ENCODE measurements at places on chromosomes 6 and 20.

DNA sequence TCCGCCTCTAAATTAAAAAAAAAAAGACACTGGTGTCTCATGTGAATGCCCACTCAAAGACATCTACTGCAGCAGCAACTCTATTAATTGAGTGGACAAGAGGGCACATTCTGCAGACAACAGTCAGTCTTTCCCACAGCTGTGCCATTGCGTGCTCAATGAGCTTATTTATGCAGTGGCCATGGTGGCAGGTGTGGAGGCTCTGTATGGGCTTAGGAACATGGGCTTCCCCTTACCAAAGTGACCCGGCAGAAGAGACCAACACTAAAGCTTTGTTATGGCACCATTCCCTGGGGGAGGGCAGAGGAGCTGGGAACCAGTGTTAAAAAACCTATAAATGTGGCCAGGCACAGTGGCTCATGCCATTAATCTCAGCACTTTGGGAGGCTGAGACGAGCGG, 4.2 kb upstream of the VAPB start:
- DNase-seq: no peak

GRCh38 chr20:53513168-53513488, 80.5 kb downstream of the ZNF217 start:
- no peak for DNase-seq

DNA sequence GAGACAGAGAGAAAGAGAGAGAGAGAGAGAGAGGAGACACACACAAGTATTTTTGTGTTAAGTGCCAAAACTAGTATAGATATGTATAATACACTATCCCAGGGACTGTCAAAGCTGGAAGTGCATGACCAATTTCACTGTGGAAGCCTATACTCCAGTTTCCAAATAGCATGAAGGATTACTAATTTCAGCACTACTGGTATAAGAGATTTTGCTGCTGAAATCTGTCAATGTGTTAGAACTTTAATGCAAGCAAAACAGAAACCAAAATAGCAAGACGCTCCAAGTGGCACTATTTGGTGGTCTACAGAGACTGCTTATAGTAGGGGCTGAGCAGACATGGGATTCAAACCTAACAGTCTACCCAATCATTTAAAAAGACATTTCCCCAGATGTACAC, 284.8 kb downstream of the BTBD9 start:
- DNase-seq: no peak

- DNase-seq: no peak
Measured at GRCh38 chr6:28615955-28616747, 90.5 kb downstream of the GPX5 start.

DNA sequence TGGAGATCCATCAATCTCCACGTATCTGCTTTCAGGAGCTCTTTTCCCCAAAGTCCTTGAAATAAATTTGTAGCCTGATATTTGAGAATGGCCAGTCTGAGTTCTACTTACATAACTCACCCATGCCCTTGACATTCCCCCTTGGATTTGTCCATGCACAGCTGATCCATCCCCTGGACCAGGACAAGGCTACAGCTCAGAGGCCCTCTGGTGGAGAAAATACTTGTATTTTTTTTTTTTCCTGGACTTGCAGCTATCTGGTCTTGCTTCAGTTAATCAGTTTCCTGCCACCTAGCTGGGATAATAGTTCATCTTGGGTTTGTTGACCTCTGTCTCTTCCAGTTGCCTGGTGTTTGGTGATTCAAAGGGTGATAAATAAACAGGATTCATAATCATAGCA, 467.6 kb downstream of the DHX35 start:
- no peak for DNase-seq

DNA sequence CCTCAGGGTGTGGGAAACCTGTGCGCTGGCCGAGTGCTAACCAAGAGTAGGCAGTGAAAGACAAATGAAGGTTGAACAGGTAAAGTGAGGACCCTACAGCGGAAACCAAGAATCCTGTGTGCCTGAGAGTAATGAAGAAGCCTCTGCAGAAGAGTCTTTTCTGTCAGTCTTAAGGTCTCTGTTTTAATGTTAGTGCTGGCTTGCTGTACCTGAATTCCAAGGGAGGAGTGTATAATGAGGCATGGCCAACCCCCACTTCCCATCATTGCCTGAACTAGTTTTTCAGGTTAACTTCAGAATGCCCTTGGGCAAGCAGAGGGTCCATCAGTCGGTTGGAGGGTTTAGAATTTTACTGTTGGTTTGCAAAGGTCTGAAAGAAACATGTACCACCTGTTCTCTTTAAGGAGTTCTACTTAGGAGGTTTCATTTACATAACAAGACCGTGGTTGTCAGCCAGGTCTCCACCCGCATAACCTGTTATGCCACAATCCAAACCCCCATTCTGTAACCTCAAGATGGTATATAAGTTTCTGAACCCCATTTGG, 589 bp upstream of the PDCD2 start:
- DNase-seq: no peak

DNA sequence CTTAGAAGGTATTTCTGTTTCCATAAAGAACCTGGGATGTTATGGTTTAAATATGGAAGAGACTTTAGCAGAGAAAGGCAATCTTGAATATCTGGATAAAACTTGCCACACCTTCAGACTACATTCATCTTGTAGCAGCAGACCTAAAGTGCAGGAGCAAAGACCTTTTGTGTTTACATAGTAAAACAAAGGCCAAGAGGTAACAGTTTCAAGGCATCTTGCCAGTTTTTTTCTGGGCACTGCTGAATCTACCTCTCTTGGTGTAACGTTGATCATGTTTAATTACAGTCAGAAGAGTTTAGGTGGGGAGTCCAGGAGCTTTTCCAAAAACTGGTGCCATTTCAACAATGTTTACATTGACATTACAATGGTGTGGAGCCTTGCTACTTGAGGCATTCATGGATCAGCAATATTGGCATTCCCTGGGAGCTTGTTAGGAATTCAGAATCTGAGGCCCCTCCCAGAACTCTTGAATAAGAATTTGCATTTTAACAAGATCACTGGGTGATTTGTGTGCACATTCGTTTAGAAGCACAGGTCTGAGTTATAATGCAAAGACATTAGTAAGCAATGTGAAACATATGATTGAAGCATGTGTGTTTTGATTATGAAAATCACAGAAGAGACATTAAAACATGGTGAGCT, 94.5 kb downstream of the F13A1 start:
- no peak for DNase-seq

DNA sequence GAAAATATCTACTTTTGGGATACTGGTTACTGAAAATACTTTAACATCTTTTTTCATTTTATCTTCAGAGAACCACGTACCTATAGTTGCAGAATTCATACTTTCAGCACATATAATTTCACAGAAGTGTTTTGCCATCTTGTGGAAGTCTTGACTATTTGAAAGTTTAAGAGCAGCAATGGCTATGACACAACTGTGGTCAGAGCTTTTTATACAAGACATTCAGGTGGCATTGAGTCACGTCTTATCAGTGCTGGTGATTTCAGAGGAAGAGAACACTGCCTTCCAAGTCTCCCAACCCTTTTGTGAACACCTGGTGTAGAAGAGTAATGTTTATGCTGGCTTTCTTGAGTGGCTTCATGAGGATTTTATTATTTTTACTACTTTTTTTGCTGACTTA, 171.6 kb downstream of the ARID1B start:
- no peak for DNase-seq

- no peak for DNase-seq
Measured at GRCh38 chr6:125818772-125819260, 28.1 kb downstream of the NCOA7 start.

DNA sequence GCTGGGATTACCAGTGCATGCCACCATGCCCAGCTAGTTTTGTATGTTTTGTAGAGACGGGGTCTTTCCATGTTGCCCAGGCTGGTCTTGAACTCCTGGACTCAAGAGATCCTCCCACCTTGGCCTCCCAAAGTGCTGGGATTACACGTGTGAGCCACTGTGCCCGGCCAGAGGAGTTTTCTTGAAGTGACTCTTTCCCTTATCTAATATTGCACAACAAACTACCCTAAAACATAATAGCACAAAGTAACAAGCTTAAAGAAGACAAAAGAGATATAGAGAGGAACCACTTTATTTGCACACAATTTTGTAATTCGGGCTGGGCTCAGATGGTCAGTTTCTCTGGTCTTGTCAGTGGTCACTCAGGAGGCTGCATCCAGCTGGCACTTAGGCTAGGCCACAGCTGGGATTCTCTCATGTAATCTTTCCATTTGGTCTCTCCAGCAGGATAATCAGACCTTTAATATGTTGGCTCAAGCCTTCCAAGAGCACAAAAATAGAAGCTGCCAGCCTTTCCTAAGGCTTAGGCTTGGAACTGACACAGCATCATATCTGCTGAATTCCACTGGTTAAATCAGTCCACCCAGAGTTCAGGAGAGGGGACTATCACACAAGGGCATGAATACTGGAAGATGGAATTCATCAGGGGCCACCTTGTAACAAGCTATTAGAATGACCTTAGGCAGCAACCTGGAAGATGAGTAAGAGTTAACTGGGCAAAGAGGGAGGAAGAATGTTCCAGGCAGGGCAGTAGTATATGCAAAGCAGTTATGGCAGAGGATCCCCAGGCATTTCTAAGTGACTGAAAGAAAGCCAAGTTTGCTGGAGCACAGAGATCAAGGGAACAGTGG, 56.7 kb upstream of the PNRC1 start:
- DNase-seq: no peak

DNA sequence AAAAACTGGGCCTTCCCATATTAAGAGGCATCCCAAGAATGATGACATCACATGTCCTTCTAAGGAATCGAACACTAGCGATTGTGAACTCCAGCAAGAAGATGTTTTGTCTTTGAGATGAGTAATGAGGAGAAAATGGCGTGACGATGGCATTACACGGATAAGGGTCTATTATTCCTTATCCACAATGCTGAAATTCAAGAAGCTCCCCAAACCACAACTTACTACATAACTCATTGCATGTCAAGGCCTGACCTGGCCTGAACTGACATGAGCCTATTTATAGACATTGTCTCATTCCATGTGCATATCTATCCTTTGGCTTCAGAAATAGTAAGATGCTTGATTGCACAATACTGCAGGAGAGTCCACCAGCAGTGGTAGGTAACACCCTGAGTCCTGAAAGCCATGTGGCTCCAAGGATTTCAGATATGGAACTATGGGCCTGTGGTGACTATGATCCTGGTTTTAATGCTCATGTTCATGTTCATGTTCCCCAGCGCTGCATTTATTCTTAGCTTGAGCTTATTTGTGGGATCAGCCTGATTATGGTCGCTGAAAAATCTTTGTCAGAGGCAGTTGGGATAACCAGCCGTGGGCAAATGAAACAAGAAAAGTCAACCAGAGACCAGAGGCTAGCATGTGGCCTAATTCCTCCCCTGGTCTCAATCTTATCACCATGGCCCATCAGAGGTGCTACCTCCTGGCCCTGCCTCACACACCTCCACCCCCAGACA, 183.2 kb upstream of the JARID2 start:
- no peak for DNase-seq

DNA sequence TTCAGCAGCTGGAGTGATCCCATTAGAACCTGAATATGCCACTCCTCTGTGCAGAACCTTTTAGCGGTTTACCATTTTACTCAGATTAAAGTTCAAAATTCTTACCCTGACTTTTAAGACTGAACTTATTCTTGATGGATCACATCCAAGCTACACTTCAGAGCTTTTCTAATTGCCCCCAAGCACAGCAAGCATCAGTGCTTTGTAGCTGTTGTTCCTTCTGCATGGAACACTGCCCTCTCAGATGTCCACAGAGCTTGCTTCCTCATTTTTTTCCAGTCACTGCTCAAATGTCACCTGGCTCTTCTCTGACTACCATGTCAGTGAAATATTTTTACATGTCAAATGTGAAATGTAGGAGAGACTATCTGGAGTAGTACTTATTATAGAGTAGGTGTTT, 1.6 kb upstream of the SLC35B3 start:
- DNase-seq: no peak

GRCh38 chr6:118618676-118619377, 32.6 kb downstream of the CEP85L start:
- DNase-seq: peak; percentile 49

DNA sequence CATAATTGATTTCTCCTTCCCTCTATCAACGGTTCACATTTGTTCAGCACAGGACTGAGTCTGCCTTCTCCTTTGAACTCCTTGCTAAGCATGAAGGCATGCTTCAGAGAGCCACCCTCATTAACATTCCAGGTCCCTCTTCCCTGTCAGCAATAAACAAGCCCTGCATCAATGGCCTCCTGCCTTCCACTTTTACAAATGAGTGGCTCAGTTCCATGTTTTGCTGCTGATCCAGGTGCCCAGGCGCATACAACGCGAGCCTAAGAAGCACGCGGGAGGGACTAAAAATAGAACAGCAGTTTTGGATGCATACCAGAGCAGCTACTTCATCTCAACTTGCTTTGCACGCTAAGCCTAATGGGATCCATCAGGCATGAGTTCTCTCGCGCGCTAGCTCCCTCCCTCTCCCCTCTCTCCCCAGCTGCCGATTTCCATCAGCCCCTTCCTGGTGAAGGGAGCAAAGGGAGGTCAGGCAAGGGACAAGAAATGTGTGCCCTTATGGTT, 53.4 kb downstream of the TRAF3IP2 start:
- DNase-seq: no peak

GRCh38 chr20:17967521-17968365, 851 bp downstream of the SNX5 start:
- no peak for DNase-seq

- no peak for DNase-seq
Measured at GRCh38 chr20:57682184-57683101, 27.4 kb downstream of the PMEPA1 start.

DNA sequence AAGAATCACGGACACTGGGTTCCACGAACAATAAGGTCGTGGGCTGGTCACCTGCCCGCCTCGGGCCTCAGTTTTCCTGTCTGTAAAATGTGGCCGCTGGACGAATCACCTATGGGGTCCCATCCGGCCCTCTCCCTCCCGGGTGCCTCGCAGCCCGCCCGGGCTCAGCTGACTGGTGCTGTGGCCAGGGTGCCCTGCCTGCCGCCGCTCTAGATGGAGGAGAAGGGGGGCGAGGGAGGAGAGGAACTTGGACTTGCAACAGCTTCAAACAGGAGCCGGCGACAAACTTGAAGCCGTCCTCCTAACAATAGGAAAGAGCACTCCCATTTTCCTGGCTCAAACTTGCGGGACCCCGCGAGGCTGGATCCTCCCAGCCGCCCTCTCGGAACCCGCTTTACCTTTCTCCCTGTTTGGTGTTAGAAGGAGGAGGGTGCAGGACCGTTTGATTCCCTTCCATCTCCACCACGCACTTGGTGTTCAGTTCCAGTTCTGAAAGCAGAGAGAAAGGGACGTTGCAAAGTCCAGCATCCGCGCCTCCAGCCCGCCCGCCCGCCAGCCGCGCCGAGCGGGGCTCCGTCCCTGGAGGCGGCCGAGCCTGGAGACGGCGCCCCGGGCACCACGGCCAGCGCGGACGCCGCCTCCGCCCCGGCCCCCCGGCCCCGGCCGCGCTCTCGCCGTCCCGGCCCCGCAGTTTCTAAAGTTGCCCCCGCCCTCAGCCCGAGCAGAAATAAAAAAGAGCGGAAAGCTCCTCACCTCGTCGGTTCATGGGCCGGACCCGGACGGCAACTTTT, 584 bp downstream of the KIF13A start:
- no peak for DNase-seq

- DNase-seq: no peak
Measured at GRCh38 chr6:33702345-33702977, 9.0 kb downstream of the UQCC2 start.

DNA sequence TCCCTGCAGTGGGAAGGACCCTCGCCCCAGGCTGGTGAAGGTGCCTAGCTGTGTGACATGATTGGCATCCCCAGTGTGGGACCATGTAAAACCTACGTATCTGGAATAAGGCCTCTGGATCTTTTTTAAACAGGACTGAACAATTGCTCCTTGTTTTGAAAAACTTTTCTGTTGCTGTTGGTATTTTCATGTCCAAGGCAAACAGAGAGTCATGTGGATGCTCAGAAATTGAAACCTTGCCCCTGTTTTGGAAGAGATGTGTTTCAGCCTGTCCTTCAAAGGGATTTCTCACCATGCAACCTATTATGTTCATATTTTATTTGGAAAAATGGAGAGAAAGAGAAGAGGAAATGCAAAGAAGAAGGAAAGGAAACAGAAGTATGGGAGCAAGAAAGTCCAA, 362.3 kb downstream of the PKHD1 start:
- no peak for DNase-seq

Data from stimulated activated CD8-positive, alpha-beta memory T cell treated with anti-CD3 and anti-CD28 coated beads, Interleukin-12 subunit alpha, Interleukin-12 subunit beta, amount 100 ng/mL, for 1 hour (primary cell).